Panc1 (cell line): ENCODE measurements at places on chromosomes 16 and 17.
A peak's percentile ranks its signal among the peaks of the same experiment; 100 is the strongest.

GRCh38 chr17:82241183-82241925 lies 12.5 kb downstream of the SLC16A3 start:
- H3K27me3 ChIP-seq = no peaks in the 10 kb centered on the region
- peaks cover 89% of the 10 kb centered on the region for H3K4me1 ChIP-seq
- H3K36me3 ChIP-seq = peaks cover 2% of the 10 kb centered on the region
- no peak overlapping the region for H3K4me3 ChIP-seq

GRCh38 chr16:19003935-19004334 lies 20.2 kb downstream of the TMC7 start:
- DNase-seq = no peak
- no peak overlapping the region for H3K27ac ChIP-seq
- peaks cover 14% of the 10 kb centered on the region for H3K4me1 ChIP-seq
- H3K4me3 ChIP-seq = no peak overlapping the region

GRCh38 chr17:28472871-28473497 lies 460 bp upstream of the SLC13A2 start:
- no peak overlapping the region for H3K4me3 ChIP-seq
- H3K4me1 ChIP-seq = no peaks in the 10 kb centered on the region
- no peak overlapping the region for H3K27ac ChIP-seq
- H3K36me3 ChIP-seq = no peaks in the 10 kb centered on the region

GRCh38 chr17:9225305-9226101 lies 204.2 kb downstream of the NTN1 start:
- H3K4me3 ChIP-seq = no peak overlapping the region
- no peak for DNase-seq
- no peaks in the 10 kb centered on the region for H3K36me3 ChIP-seq
- H3K4me1 ChIP-seq = no peaks in the 10 kb centered on the region

- H3K27me3 ChIP-seq = no peaks in the 10 kb centered on the region
- no peak overlapping the region for H3K4me3 ChIP-seq
- H3K27ac ChIP-seq = no peak overlapping the region
- no peaks in the 10 kb centered on the region for H3K36me3 ChIP-seq
- H3K4me1 ChIP-seq = no peaks in the 10 kb centered on the region
Observed at GRCh38 chr17:78611607-78612006, 34.4 kb upstream of the DNAH17 start.

DNA sequence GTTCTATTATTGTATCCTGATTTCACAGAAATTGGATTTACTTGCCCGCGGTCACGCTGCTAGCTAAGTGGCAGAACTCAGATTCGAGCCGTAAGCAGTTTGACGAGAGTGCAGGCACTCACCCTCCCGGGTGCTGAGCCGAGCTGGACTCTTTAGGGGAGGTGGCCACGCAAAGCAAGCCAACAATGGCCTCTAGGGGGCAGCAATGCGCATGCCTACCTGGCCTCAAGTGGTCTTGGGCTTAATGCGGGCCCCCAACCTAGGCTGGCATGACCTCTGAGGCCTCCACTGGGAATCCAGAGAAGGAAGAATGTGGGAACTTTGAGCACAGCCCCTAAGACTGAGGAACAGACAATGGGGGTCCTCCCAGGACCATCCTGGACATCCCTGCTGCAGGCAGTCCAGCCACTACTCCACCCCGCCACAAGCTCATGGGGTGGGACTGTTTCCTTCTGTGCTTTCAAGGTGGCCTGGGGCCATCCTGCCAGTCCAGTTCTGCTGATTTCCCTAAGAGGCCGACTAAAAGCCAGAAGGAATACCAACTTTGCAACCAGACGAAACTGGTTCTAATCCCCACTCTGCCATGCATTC lies 276.5 kb downstream of the XYLT1 start:
- H3K4me3 ChIP-seq = no peak overlapping the region
- H3K27ac ChIP-seq = no peak overlapping the region
- DNase-seq = no peak

- H3K27me3 ChIP-seq = no peaks in the 10 kb centered on the region; the same call in 1 of the 2 replicates
- H3K36me3 ChIP-seq = no peaks in the 10 kb centered on the region
- H3K27ac ChIP-seq = no peak overlapping the region
- H3K4me1 ChIP-seq = no peaks in the 10 kb centered on the region
- H3K4me3 ChIP-seq = no peak overlapping the region
Observed at GRCh38 chr16:73852561-73852960, 444.1 kb upstream of the PSMD7 start.

DNA sequence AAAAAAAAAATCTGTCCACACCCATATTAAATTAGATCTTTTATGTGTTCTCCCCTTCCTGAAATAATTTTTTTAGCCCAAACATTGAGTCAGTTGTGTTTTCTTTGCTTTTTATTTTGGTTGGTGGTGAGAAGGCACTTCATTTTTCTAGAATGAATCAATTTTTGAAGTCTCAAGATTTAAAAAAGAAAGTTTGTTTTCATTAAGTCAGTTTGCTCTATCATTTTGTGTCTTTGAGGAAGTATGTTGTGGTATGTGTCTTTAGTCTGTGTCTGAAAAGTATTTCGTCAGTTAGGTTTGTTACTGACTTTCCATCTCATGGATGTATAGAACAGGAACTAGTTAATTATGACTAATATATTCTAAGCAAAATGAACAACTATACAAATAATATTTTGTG lies 3.8 kb downstream of the IGF2BP1 start:
- peak overlapping the region; percentile 19; the same call in 1 of the 2 replicates for H3K4me3 ChIP-seq
- H3K4me1 ChIP-seq = peaks cover 60% of the 10 kb centered on the region

DNA sequence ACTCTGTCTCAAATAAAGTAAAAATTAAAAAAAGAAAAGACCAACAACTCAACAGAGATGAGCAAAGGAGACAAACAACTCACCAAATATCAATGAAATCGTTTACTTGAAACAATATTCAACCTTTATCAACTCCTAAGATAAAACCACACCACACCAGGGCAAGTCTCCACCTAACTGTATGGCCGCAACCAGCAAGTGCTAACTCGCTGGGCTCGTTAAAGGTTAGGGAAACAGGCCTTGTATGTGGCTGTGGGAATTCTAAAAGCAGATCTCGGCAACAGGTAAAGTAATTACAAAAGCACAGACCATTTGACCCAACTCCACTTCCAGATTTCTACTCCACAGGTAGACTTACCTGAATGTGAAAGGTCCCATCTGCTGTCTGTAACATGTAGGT lies 9.3 kb downstream of the ZCCHC14 start:
- no peak for DNase-seq
- 0 out of 2 replicates have a peak overlapping the region, but pooled peaks have one; percentile 29 for H3K27ac ChIP-seq
- H3K4me1 ChIP-seq = peaks cover 37% of the 10 kb centered on the region
- H3K4me3 ChIP-seq = no peak overlapping the region

DNA sequence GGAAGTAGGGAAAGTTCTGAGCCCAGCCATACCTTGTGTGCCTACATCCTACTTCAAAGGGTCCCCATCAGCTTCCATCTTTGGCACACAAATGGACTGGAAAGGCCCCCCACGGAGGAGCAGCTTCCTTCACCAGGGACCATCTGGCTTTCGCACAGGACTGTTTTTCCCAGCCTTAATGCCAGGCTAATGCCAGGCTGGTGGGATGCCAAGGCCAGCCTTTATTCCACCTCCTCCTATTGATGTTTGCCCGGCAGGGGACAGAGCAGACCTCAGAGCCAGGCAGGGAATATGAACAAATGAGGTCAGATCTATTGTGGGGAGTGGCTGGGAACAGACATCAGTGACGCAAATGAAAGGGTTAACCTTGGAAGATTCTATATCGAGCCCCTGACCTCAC lies 5.7 kb downstream of the GPR179 start:
- H3K27me3 ChIP-seq = no peaks in the 10 kb centered on the region
- DNase-seq = no peak
- no peaks in the 10 kb centered on the region for H3K36me3 ChIP-seq
- no peak overlapping the region for H3K27ac ChIP-seq
- H3K4me3 ChIP-seq = no peak overlapping the region

DNA sequence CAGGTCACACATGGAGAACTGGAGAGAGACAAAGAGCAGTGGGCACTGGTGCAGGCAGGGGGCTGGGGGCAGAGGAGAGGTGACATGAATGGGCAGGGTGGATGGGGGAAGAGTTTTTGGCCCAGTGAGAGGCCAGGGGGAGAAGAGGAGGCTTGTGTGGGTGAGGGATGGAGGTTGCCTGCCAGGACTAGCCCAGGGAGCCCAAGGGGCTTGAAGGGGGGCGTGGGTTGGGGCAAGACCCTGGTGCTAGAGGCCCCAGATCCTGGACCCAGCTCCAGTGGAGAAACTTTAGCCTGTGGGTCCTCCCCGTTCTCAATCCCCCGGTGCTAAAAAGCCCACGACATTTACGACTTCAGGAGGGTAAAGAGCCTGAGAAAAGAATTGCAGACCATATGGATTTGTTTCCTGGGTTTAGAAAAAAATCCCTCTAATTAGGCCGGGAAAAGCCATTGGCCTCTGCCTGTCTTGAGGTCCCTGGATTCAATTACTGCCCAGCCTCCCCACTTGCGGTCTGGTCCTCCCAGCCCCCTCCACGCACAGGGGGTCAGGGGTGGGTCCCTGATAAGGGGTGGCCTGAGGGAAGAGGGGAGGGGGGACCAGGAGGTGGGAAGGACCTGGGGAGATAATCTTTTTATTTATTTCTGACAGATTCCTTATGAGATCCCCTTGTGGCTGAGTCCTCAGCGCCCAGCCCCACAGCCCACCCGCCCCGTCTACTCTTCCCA lies 33.0 kb downstream of the NGFR start:
- no peaks in the 10 kb centered on the region for H3K36me3 ChIP-seq
- H3K27ac ChIP-seq = no peak overlapping the region
- H3K4me1 ChIP-seq = no peaks in the 10 kb centered on the region
- H3K27me3 ChIP-seq = 0 out of 2 replicates have a peak, but pooled peaks cover 3% of the 10 kb centered on the region

DNA sequence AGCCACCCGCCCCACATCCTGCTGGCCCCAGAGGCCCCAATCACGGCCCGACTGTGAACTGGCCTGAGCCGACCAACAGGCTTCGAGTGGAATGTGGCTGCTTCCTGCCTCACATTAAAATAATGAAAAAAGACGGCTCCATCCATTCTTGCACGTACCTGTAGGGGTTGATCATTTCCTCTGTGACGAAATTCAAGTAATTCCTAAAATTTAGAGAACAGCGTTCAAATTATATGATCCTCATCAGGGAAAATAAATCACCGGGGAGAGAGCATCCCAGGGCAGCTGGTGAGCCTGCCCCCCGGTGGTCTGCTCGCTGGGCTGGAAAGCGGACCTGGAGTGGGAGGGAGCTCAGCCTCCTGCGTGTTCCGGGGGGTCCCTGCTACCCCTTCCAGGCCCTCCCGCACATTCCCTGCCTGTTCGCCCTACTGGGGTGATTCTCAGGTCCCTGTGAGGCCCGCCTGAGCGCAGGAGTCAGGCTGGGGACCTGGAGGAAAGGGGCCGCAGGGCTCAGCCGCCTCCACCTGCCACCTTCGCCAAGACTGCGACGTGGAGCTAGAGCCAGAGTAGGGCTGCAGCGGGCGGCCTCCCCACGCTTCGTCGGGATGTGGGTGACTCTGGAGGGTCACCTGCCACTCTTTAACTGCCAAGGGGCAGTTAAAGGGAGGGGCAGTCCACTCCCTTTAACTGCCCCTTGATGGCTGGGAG lies 28.9 kb downstream of the SLC7A5 start:
- H3K4me1 ChIP-seq = peaks cover 16% of the 10 kb centered on the region
- no peaks in the 10 kb centered on the region for H3K27me3 ChIP-seq
- no peak for DNase-seq
- no peaks in the 10 kb centered on the region; the same call in 1 of the 2 replicates for H3K36me3 ChIP-seq
- H3K4me3 ChIP-seq = no peak overlapping the region
- H3K27ac ChIP-seq = no peak overlapping the region; the same call in 1 of the 2 replicates

DNA sequence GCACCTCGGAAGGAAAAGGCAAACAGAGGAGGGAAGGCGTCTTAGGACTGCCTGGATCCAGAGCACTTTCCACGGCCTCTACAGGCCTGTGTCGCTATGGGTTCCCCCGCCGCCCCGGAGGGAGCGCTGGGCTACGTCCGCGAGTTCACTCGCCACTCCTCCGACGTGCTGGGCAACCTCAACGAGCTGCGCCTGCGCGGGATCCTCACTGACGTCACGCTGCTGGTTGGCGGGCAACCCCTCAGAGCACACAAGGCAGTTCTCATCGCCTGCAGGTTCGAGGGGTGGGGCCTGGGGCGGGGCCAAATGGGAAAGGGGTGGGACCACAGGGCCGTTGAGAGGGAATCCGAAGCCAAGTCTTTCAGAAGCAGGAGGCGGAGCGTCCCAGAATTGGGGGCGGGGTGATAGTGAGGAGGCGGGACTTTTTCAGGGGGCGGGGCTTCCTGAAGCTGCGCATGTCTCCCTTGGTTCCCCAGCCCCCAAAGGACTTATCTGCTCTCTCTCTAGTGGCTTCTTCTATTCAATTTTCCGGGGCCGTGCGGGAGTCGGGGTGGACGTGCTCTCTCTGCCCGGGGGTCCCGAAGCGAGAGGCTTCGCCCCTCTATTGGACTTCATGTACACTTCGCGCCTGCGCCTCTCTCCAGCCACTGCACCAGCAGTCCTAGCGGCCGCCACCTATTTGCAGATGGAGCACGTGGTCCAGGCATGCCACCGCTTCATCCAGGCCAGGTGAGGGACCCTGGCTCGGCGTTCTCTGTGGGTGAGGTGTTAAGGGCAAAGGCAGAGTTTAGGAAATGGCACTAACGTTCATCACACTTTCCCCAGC lies 939 bp downstream of the BCL6B start:
- peaks cover 16% of the 10 kb centered on the region for H3K4me1 ChIP-seq
- no peak for DNase-seq
- H3K27me3 ChIP-seq = no peaks in the 10 kb centered on the region
- H3K4me3 ChIP-seq = no peak overlapping the region
- H3K27ac ChIP-seq = no peak overlapping the region
- no peaks in the 10 kb centered on the region for H3K36me3 ChIP-seq

DNA sequence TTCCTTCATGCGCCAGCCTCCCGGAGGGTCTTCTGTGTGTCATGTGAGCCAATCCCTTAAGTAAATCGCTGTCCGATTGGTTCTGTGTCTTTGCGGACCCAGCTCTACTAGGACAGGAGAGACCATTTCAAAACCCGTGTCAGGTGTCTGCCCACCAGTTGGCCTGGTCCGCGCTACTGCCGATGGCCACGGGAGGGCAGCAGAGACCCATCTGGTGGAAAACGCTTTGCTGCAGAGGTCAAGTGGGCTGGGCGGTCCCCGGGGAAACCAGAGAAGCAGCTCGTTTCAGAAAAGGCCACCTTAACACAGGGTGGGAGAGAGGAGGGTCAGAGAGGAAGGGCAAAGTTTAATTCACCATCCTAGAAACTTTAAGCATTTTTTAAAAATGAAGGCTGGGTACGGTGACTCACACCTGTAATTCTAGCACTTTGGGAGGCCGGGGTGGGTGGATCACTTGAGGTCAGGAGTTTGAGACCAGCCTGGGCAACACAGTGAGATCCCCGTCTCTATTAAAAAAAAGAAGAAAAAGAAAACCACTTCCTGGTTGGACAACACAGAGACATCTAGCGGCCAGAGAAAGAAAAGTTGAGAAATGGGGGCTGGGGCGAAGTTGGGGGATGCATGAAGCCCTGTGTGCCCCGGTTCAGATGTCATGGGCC lies 2.8 kb upstream of the CIBAR2 start:
- H3K4me3 ChIP-seq = peak overlapping the region; percentile 41
- no peaks in the 10 kb centered on the region for H3K27me3 ChIP-seq
- H3K27ac ChIP-seq = peak overlapping the region; percentile 76
- H3K36me3 ChIP-seq = no peaks in the 10 kb centered on the region
- peak; percentile 64 for DNase-seq

GRCh38 chr17:45116434-45117016 lies 15.8 kb downstream of the PLCD3 start:
- no peak overlapping the region for H3K27ac ChIP-seq
- no peaks in the 10 kb centered on the region for H3K36me3 ChIP-seq
- no peak overlapping the region for H3K4me3 ChIP-seq
- no peaks in the 10 kb centered on the region for H3K27me3 ChIP-seq
- H3K4me1 ChIP-seq = no peaks in the 10 kb centered on the region; the same call in 1 of the 2 replicates
